ENCODE measurements at places on chromosomes 3 and 15.

GRCh38 chr15:78368651-78369050, 28.5 kb downstream of the CRABP1 start:
- DNase-seq: no peak

- DNase-seq: no peak
These were observed 32.5 kb upstream of the TP63 start for GRCh38 chr3:189598530-189599225.

- DNase-seq: no peak
These were observed 47.0 kb upstream of the FSTL1 start for GRCh38 chr3:120497818-120498217.

- DNase-seq: no peak
These were observed 18.2 kb downstream of the OR5K4 start for GRCh38 chr3:98371853-98372252.

DNA sequence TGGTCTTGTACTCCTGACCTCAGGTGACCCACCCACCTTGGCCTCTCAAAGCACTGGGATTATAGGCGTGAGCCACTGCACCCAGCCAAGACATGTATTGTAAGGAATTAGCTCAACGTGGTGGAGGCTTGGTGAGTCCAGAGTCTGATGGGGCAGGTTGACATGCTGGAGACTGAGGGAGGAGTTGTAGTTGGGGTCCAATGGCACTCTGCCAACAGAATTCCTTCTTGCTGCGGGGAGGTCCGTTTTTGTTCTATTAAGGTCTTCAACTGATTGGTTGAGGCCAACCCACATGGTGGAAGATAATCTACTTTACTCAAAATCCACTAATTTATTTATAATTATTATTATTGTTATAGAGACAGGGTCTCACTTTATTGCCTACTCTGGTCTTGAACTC, 30.1 kb downstream of the PLA2G4D start:
- no peak for DNase-seq

DNA sequence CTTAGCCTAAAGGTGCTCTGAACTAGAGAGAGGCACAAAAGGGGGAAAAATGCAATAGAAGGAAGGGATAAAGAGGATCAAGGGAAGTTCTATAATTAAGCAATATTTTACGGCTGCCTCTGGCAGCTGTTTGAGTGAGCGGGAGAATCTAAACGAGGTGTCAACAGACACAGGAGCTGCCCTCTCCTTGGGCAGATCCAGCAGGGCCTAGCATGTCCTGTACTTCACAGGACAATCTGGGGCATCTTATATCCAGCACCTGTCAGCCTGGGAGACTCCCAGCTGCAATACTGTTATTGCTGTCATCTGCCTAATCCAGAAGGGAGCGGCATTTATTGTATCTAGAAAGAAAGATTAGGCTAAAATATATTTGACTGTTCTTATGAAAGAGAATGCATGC, 68.9 kb downstream of the WWTR1 start:
- no peak for DNase-seq

- DNase-seq: no peak
These were observed 5.5 kb upstream of the CX3CR1 start for GRCh38 chr3:39285332-39285731.

- DNase-seq: no peak
These were observed 31.5 kb upstream of the C15orf39 start for GRCh38 chr15:75170203-75170602.

DNA sequence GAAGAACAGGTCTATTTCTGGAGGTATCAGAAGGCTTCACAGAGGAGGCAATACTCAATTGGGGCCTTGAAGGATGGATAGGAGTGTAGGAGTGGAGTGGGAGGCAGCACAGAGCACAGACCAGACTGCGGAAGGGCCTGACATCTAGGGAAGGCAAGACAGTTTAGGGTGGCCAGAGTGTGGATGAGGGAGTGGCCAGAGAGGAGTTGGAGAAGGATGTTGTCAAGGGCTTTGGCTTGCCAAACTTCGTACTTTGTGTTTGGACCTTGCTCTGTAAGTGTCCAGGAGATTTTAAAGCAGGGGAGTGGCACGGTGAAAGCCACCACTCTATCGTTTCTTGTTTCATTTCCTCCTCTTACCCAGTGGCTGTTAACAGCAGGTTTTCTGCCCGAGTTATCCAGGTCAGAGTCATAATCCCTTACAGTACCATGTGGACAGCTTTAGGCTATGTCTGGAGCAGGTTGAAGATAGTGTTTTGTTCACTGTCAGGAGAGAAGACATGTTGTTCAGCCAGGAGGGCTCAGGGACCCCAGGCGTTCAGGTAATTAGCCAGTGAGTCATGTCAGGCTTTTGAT, 12.3 kb downstream of the SMAD3 start:
- DNase-seq: no peak

All from CD4-positive, alpha-beta T cell treated with Interleukin-12 subunit alpha and Interleukin-12 subunit beta, for 1 hour (primary cell).